Activated CD8-positive, alpha-beta memory T cell treated with anti-CD3 and anti-CD28 coated beads for 24 hours (primary cell): ENCODE measurements at places on chromosomes 12 and 14.
A peak's percentile ranks its signal among the peaks of the same experiment; 100 is the strongest.

- no peak for DNase-seq
These were observed 249.3 kb upstream of the KRR1 start for GRCh38 chr12:75760573-75761294.

DNA sequence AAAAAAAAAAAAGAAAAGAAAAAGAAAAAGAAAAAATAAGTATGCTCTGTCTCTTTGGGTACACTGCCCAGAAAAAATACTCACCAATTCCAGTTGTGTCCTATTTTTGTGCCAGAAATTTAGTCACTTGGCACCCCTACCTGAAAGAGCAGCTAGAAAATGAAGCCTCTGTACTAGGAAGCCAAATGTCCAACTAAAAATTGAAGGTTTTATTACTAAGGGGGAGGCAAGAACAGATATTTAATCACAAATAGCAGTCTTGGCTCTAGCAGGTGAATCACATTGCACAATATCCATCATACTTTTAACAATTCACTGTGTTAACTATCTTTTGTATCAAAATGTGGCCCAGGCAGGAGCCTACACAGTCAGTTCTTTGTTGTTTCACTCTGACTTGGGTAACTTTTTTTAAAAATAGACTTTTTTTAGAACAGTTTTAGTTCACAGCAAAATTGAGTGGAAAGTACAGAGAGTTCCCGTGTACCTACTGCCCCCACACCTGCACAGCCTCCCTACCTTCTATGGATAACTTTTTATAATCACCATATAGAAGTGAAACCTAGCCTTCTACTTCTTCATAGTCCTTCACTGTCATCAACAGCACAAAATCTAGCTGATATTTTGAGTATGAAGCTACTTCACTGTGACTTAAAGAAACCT is 87.1 kb upstream of the ATF7IP start:
- DNase-seq, result no peak

DNA sequence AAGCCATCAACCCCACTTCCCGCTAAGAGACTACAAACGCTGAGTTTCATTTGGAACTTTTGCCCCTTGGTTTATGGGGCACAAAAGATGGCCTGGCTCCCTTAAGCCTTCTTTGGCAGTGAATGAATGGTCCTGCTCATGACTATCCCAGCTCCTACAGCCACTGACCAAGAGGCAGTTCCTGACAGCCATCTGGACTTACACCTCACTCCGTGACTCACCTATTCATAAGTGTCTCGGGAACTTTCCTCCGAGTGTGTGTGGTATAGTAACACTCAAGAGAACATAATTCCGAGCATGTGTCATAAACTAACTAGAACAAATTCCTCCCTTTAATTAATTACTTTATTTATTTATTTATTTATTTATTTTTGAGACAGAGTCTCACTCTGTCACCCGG is 51.9 kb upstream of the NUDT4 start:
- DNase-seq, result no peak

- no peak for DNase-seq
These were observed 274.0 kb upstream of the KITLG start for GRCh38 chr12:88854260-88854659.

DNA sequence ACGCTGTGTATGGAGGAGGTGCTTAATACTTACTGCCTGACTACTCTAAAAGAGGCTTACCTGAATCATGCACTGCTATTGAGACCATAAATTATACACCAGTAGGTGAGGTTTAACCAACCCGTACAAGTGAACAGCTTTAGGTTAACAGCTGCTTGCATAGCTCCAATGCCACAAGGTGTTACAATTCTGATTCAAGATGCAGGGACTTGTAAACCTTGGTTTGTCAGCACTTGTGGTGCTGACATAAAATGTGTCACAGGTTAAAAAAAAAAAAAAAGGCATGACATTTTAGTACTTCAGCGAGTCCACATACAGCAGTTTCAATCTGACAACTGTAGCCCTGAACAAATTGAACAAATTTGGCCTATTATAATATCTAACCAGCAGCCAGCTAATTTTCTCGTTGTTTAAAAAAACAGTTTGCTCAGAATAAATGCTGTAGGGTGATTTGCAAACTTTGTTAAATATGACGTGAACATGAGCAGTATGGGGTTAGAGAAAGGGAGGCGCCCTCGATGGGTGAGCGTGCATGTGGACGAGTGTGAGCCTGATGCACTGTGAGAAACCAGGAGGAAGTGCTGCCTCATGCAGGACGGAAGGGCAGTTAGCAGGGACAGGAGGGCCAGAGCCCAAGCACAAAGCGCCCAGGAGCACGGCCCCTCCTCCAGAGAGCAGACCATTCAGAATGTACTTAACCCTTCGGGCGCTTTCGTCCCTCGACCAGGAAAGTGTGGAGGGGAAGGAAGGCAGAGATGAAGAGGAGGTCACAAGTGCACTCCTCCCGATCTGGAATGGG is 44.7 kb downstream of the TCHP start:
- no peak for DNase-seq

DNA sequence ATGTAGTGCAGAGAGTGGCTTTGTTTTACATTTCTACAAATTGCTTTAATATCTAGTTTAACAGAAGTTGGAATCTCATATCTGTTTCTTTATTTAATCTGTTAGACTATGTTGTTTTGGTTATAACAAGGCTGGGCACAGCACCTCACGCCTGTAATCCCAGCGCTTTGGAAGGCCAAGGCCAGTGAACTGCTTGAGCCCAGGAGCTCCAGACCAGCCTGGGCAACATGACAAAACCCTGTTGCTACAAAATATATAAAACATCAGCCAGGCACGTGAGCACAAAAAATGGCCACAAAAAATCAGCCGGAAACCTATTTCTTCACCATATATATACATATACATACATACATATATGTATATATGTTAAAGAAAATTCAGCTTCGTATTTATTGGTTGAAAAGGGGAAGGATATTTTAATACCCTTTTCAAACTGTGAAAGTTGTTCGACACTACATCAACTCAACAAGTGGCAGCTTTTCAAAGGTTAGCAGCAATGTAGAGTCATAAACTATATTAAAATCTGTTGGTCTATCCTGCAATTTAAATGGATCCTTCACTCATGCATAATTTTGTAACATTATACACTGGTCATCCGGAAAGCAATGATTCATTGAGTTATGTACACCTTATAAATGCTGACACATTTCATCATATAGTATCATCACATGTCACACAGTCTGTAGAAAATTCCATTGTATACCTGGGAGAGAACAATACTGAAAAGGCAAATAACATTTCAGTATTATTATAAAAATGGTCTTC is 7.1 kb downstream of the NR2C1 start:
- no peak for DNase-seq

- no peak for DNase-seq
These were observed 6.2 kb upstream of the SLC41A2 start for GRCh38 chr12:104964167-104964855.

DNA sequence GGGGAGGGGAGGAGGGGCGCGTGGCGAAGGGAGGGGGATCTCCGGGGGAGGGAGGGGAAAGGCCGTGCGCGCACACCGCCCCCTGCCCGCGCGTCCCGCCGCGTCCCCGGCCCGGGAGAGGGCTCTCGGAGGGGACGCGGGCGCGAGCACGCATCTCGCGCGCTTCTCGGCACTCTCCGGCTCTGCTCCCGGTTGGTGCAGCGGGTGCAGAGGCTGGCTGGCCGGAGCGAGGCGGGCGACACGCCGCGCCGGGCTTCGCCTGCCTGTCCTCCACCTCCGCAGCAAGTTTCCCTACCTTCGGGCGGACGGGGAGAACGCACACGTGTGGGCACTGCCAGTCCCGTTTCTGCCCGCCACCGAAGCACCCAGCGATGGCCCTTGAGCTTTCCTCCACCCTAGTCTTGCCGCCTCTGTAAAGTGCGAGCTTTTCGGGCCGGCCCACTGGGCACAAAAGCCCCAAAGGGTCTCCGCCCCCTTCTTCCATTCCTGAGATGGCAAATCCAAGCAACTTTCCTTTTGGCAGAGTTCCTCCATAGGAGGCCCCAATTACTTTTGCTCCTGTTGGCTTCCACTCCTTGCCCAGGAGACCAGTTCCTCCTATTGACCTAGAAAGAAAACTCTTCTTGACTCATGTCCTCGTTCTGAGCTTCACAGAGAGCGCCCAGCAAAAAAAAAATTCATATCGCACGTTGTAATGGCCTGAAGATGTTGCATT is 363 bp upstream of the CSAD start:
- DNase-seq, result no peak

DNA sequence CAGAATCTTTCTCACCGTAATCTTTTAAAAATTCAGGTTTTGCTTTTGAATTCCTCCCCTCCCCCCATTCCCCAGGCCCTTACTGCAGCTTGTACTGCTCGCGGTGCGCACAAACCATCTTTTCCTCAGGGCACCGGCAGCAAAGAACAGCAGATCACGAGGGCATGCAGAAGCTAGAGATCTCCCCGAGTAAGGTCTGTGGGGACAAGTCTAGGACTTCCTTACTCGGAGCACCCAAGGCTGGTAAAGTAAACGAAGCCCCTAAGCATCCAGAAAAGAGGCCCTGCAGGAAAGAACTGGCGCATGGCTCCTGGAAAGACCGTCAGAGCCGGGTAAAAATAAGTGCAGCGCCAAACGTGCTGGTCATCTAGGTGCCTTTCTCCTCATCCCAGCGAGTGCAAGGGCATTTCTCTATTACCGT is 727 bp downstream of the LDHB start:
- peak; percentile 83 for DNase-seq

GRCh38 chr14:83827383-83827782 is 1702.6 kb upstream of the FLRT2 start:
- DNase-seq, result no peak
